Smooth muscle cell of trachea (primary cell): ENCODE measurements at places on chromosomes 4 and X. TPM values are rescaled to one million over a fixed set of nuclear protein-coding genes. Genes with fewer than 3 reads are reported as not detected.

Gene OPHN1
- total RNA-seq: 7.6 and 8.3 TPM in 2 replicates

Gene TMEM255A
- under 0.01 TPM in 1 of 2 replicates, not detected in the other for total RNA-seq

Gene AKAP14
- not detected in 2 replicates for total RNA-seq

Gene ITGB1BP2
- 0.99 and 1.0 TPM in 2 replicates for total RNA-seq

Gene DSPP
- not detected in 2 replicates for total RNA-seq

Gene NHS
- 3.9 and 4.6 TPM in 2 replicates for total RNA-seq

Gene TEX11
- total RNA-seq: 0.15 TPM in 1 of 2 replicates, not detected in the other

Gene GRK4
- 6.0 and 8.6 TPM in 2 replicates for total RNA-seq

Gene MSMO1
- total RNA-seq: 82.0 and 210 TPM in 2 replicates

Gene TAF7L
- 0.50 and 0.58 TPM in 2 replicates for total RNA-seq

Gene C4orf51
- total RNA-seq: not detected in 2 replicates

Gene CHRDL1
- total RNA-seq: 0.99 and 3.2 TPM in 2 replicates

Gene DKK2
- total RNA-seq: 1.8 and 5.1 TPM in 2 replicates

Gene FANCB
- 4.0 and 6.1 TPM in 2 replicates for total RNA-seq

Gene PPP4R3C
- total RNA-seq: not detected in 2 replicates

Gene LIN54
- total RNA-seq: 12.4 and 20.2 TPM in 2 replicates

Gene BST1
- 6.6 and 13.8 TPM in 2 replicates for total RNA-seq

Gene PRDM5
- 21.8 and 23.4 TPM in 2 replicates for total RNA-seq

Gene STK32B
- total RNA-seq: 0.50 and 0.73 TPM in 2 replicates

Gene CLNK
- total RNA-seq: not detected in 2 replicates

Gene SPIN2A
- total RNA-seq: 0.99 and 1.0 TPM in 2 replicates

Gene DYNLT3
- total RNA-seq: 58.1 and 60.5 TPM in 2 replicates

Gene MBNL3
- 3.0 and 5.7 TPM in 2 replicates for total RNA-seq

Gene PLP1
- 0.44 and 1.5 TPM in 2 replicates for total RNA-seq

Gene IL21
- not detected in 2 replicates for total RNA-seq
